ENCODE measurements at places on chromosomes 13 and 19.

- DNase-seq: peak; percentile 52
Observed at GRCh38 chr13:74246487-74246886, 112.3 kb upstream of the KLF12 start.

- no peak for DNase-seq
Observed at GRCh38 chr13:42899266-42899665, 92.8 kb downstream of the EPSTI1 start.

DNA sequence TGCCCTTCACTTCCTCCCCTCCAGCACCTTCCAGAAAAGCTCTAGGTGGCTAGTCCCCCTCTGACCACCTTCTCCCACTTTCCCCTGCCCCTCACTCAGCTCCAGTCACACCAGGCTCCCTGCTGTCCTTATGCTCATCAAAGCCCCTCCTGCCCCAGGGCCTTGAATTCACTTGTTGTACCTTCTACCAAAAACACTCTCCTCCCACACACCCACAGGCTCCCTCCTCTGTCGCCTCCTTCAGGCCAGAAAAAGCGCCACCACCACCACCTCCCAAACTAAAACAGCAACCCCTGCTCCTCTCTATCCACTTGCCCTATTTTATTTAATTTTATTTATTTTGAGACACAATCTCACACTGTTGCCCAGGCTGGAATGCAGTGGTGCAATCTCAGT is 4.8 kb upstream of the CEACAM16 start:
- DNase-seq: no peak

GRCh38 chr19:40709817-40710216 is 6.9 kb downstream of the COQ8B start:
- no peak for DNase-seq

DNA sequence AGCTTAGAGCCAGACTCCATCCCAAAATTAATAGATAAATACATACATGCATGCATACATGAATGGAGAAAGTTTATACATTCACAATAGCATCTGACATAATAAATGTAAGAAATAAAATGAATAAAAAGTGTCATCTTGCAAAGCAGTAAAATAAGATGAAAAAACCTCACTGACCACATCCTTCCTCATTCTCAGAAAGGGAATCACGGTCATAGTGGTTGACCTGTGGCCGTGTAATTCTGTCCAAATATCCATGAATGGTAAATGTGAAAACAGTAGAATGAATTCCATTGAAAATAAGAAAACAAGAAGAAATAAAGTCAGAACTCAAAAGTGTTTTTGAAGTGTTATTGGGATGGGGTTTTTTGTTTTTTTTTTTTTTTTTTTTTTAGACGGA is 9.8 kb upstream of the CDC42EP5 start:
- DNase-seq: no peak

DNA sequence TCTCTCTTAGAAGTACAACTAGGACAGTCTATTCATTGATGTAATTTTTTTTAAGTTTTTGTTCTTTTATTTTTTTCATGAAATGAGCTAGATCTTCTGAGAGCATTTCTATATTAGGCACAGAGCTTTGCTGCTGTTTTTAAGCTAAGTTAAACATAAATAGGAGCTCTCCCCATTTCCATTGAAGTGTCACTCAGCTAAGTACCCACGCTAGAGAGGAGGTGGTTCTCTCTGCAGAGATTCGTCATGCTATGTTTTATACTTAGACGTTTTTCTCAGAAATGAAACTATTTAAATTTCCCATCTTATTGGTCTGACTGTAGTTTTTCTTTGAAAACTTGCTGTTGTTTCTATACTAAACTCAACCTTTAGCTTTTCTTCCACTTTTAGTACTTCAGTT is 271.5 kb downstream of the PCDH9 start:
- DNase-seq: no peak

GRCh38 chr13:102597029-102597961 is 509 bp downstream of the TPP2 start:
- peak; percentile 4 for DNase-seq

GRCh38 chr13:36736119-36736726 is 62.4 kb downstream of the SERTM1 start:
- peak; percentile 63 for DNase-seq

- peak; percentile 62 for DNase-seq
Observed at GRCh38 chr13:35723821-35724220, 247.3 kb upstream of the MAB21L1 start.

- DNase-seq: no peak
Observed at GRCh38 chr19:24052811-24053210, 34.2 kb upstream of the ZNF254 start.

DNA sequence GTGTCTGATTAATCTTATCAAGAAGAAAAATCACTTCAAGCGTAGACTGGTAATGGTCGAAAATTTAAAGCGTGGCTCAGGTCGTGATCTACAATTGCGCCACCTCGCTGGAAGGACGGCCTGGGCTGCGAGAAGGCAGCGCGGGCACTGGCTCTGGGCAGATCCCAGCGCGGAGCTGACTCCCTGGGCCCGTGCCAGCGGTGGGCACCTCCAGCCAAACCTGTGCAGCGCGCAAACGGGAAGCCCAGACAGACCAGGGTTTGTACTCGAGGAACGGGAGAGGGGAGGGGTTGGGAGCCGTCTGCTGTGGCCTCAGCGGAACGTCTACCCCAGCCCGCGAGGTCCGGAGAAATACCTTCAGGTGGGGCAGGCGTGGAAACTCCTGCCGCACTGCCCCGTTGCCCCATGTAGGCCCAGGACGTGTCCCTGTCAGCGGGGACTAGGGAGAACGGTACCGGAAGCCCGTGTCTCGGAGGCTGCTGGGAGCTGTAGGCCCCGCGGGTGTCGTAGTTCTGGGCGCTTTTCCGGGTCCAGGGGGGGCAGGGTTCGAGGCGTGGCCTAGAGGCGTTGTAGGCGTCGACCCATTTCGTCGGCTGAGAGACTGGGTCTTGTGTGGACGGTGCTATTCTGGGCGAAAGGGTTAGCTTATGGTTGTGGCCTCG is 21.1 kb downstream of the ZNF274 start:
- no peak for DNase-seq

DNA sequence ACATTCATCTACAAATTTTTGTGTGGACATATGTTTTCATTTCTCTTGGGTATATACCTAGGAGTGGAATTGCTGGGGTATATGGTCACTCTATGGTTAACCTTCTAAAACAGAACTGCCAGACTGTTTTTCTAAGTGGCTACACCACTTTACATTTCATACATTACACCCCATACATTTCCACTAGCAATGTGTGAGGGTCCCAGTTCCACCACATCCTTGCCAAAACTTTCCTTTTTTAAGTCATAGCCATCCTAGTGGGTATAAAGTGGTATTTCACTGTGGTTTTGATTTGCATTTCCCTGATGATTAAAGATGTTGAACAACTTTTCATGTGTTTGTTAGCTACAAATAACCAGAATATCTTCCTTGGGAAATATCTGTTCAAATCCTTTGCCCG is 336.1 kb downstream of the SHISA2 start:
- no peak for DNase-seq

GRCh38 chr19:32909257-32909656 is 39.7 kb upstream of the SLC7A9 start:
- no peak for DNase-seq

- no peak for DNase-seq
Observed at GRCh38 chr19:34994643-34995541, 5.2 kb upstream of the GRAMD1A start.

DNA sequence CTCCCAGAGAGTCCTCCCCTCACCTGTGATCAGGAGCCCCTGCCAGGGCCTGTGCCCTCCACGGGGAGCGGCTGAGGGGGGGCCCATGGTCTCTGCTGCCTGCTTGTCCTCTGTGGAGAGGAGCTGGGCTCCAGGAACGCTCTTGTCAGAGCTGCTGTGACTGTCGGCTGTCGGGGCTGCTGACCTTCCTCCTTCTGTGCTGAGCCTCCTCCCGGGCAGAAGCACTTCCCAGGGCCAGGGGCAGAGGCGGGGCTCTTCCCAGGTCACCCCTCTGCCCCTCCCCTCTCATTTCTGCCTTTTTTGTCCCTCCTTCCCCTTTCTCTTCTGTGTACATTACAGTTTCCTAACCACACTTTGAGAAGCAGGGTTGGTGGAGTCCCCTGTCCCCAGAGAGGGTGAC is at the start of gene CEACAM4:
Gene CEACAM4, minus strand, starts transcription at position 198 of the 400 bp plus-strand sequence. Its CDS starts 111 bp downstream, at position 87.
- no peak for DNase-seq

DNA sequence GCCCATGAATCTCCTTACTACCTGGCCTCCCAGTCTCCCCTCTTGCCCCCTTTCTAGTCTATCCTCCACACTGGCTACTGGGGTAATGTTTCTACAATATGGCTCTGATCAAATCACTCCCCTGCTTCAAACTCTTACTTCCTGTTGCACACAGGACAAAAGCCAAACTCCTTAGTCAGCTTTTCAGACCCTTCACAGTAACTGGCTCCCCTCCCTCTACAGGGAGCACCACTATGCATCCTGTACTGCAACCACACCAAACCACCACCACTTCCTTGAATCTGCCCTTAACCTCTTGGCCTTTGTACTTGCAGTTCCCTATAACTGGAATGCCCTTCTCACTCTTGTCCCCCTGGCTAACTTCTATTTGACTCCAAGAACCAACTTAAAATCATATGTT is 32.2 kb downstream of the DEDD2 start:
- DNase-seq: peak; percentile 50

- no peak for DNase-seq
Observed at GRCh38 chr19:13097033-13097462, 5.6 kb downstream of the LYL1 start.

- DNase-seq: peak; percentile 35
Observed at GRCh38 chr13:30224732-30225131, 82.6 kb downstream of the KATNAL1 start.

DNA sequence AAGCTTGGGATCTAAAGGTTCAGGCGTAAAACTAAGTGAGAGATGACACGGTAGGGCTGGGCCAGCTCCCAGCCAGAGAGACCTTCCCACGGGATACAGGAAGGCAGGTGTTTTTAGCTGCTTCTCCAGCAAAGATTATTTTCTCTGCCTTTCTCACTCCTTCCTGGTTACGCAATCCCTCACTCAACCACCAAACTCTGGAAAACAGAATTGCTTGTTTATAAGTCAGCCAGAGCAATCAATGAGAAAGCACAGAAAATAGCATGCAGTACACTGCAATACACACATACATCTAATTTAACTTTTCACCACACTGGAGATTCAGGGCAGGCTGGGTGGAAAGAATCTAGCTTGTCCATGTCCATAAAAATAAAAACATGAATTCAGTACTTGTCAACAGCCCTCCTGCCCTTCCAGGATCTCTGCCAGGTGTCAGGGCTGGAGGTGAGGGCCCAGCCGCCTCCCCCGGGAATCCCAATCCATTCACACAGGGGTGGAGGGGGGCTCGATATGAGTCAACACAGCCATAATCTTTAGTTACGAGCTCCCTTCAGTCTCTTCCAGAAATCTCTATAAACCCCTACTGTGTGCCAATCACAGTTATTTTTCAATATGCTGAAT is 12.2 kb downstream of the RHPN2 start:
- no peak for DNase-seq

DNA sequence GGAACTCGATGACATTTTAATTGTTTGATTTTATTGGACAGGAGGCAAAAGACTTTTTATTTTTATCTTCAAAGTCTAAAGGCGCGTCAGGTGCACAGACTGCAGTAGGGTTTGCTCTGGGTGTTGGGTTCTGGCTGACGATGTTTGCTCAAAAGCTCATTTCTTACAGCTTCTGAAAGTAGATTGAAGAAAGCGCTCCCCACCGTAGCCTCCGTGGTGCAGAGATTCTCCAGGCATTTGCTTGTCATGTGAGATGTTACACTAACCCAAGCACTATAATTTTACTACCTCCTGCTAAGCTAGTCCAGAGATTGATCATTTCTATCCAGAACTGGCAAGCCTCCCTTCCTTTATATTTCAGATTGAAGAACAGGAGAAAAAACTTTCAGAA is 14.5 kb upstream of the ATP11A start:
- DNase-seq: no peak

DNA sequence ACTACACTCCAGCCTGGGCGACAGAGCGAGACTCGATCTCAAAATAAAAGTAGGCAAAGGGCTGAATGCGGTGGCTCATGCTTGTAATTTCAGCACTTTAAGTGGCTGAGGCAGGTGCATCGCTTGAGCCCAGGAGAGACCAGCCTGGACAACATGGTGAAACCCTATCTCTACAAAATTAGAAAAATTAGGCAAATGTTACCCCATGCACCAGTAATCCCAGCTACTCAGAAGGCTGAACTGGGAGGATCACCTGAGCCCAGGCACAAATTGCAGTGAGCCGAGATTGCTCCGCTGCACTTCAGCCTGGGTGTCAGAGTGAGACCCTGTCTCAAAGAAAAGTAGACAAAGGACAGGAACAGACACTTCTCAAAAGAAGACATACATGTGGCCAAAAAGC is 9.9 kb upstream of the LGALS13 start:
- DNase-seq: no peak

- DNase-seq: no peak
Observed at GRCh38 chr13:37290716-37291505, 185.4 kb upstream of the CSNK1A1L start.

DNA sequence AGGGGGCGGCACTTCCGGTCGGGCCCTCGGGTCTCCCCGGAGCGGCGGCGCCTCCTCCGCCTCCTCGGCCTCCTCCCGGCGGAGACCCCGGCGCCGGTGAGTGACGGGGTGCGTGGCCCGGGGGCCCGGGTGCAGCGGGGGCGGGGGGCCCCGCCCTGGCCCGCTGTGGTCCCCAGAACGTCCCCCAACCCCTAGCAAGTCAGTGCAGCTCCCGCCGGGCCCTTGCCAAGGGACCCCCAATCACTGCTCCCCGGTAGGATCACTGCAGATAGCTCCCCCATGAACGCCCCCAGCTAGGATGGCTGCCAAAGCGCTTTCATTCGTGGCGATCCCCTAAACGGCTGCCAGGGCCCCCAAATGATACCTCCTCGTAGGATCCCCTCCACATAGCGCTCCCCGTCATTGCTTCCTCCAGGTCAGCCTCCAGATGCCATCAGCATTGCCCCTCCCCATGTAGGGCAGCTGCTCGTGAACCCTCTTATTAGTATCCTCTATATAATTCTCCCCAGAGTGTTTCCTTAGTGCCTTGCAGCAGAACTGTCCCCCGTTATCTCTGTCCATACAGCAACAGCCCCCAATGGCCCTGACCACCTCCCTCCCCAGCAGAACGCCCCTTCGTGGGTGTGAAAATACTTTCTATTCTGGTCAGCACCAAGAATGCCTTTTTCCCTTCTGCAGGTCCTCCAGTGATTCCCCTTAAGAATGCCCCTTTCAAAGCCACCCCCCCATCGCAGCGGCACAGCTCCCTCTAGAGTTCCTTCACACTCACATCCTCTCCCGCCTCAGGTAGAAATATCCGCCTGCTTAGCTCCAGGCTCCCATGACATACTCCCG is at the start of gene ZNF865:
Gene ZNF865, plus strand, starts transcription at position 11 of the 834 bp plus-strand sequence. CDS start 7,972 bp downstream, outside the sequence.
- peak; percentile 85 for DNase-seq

DNA sequence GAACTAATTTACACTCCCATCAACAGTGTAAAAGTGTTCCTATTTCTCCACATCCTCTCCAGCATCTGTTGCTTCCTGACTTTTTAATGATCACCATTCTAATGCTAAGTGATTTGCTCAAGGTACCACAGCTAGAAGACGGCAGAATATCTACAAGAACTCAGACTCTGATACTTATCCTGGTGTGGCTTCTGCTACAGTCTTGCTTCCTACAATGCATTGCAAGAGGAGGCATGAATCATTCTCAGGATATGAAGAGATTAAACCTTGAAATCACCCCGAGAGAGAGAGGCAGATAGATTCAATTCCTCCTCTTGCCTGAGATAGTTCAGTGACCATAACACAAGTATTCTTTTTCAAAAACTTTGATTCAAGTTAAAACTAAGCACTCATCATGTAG is 306.4 kb downstream of the TBC1D4 start:
- DNase-seq: peak; percentile 38

All from fibroblast of skin of scalp (primary cell).